ENCODE measurements at places on chromosomes 1 and 21.

DNA sequence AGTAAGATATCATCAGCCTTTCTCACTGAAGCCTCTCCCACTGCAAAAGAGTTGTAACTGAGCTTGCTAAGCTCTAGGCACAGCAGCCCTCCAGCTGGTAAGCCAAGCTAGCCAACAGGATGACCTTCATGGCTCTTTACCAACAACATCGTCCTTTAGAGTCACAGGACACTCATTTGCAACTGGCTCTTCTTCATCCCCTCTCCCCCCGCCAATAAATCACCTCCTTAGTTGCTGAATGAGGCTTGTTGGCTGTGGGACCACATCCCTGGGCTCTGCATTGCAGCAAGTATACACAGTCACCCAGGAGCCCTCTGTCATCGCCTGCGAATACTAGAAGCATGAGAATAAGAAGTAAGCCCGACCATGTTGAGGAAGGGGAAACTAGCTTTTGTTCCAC is 16.0 kb upstream of the ZNF697 start:
- DNase-seq = no peak

DNA sequence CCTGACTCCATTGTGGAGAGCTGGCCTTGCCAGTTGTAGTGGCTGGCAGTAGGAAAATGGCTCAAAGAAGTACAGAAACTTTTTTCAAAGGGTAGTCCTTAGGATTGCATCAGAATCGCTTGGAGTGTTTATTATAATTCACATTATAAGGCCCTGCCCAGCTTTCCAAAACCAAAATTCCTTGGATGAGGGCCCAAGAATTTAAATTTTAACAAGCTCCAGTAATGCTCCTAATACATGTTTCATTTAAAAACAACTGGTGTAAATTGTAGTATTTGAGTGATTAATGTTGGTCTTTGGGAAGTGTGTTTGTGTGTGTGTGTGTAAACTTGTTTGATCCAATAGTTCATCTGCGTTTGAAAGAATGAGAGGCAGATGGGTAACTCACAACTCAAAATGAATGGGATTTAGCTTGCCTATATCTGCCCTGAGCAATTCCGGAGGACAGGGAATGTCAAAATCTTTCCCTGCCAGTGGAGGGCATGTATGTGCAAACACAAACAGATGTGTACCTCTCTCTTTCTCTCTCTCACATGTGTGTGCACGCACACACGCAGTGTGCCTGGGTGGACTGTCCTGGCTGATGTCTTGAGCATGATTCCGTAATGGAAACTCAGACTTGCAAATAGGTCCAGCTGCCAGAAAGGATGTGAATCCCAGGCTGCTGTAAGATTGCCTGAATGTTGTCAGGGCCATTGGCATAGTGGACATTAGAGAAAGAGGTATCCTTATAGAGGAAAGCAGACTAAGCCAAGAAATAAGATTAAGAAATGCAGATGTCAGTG is 293.1 kb downstream of the LMX1A start:
- DNase-seq = no peak

GRCh38 chr1:73042403-73042802 is 760.1 kb upstream of the NEGR1 start:
- DNase-seq = no peak

GRCh38 chr1:52567943-52568342 is 15.1 kb upstream of the TUT4 start:
- no peak for DNase-seq

GRCh38 chr1:114609826-114610225 is 28.4 kb upstream of the BCAS2 start:
- peak; percentile 74 for DNase-seq

- no peak for DNase-seq
These were observed 187.5 kb upstream of the C21orf91 start for GRCh38 chr21:18006691-18007090.

- DNase-seq = no peak
These were observed 25.7 kb downstream of the C21orf91 start for GRCh38 chr21:17793246-17794123.

- no peak for DNase-seq
These were observed 165.8 kb upstream of the JUN start for GRCh38 chr1:58949551-58950220.

- DNase-seq = no peak
These were observed 29.1 kb downstream of the C1orf198 start for GRCh38 chr1:230839173-230839572.

- no peak for DNase-seq
These were observed 16.4 kb upstream of the MAPKAPK2 start for GRCh38 chr1:206668351-206668750.

GRCh38 chr1:43743206-43743605 is 35.9 kb downstream of the ST3GAL3 start:
- DNase-seq = no peak

DNA sequence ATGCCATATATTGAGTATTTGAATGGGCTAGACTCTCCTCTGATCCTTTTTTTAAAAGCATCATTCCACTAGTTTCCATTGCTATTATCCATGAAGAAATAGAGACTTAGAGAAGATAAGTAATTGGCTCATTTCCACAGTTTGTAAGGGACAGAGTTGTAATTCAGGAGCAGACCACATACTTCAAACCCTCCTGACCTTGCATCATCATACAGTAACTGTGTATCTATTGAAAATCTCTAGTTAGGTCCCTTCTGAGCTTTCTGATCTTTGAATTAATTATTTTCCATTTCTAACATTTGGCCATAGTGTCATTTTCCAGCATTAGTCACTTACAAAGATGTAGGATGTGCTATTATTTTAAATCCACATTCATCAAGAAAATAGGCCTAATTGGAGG is 386.5 kb upstream of the ST6GALNAC5 start:
- DNase-seq = no peak

DNA sequence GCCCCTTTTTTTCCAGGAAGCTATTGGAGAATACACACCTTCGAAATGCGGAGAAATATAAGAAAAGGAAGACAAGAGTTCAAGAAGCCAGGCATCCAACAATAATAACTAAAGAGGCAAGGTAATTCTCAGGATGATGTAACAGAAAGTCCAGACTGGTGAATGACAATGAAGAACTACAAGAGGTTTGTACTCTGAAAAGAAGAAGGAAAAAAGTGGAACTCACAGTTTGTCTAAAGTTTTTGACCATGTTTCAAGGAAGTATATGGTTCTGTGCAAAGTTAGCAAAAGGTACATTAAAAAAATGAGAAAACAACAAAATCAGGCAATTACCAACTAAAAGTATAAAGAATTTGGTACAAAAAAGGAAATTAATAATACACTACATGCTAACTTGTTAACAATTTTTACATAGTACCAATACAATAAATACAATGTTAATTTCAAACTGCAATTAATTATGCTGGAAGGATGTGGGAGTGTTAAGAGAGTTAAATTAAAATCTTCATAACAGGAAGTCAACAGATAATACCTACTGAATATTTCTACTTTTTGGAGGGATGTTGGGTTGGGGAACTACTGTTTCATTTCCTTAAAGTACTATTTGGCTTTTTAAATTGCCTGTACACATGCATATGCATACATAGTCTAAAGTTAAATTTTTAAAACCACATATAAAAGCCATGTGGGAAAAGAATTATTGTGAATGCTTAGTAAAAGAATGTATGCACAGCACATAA is 12.9 kb upstream of the CD55 start:
- DNase-seq = no peak

DNA sequence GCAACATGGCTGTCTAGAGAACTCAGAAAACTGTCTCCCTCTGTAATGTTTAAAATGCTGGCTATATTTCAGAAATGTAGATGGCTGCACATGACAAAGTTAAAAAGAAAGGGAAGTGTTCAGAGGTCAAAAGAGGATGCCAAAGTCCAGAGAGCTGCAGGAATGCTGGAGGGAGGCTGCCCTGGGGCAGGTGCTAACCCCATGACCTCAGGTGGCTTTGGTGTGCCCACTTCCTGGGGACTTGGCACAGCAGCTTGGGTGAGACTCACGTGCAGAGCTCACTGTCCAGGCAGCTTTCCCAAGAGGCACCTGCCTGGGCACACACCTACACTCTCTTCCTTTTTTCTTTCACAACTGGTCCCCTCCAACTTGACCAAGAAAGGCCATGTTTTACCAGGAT is 256.4 kb downstream of the KCNJ6 start:
- no peak for DNase-seq

- DNase-seq = peak; percentile 3
These were observed 69.9 kb downstream of the RRAGC start for GRCh38 chr1:38789498-38790169.

- no peak for DNase-seq
These were observed 174.5 kb upstream of the RUNX1 start for GRCh38 chr21:35223480-35224156.

DNA sequence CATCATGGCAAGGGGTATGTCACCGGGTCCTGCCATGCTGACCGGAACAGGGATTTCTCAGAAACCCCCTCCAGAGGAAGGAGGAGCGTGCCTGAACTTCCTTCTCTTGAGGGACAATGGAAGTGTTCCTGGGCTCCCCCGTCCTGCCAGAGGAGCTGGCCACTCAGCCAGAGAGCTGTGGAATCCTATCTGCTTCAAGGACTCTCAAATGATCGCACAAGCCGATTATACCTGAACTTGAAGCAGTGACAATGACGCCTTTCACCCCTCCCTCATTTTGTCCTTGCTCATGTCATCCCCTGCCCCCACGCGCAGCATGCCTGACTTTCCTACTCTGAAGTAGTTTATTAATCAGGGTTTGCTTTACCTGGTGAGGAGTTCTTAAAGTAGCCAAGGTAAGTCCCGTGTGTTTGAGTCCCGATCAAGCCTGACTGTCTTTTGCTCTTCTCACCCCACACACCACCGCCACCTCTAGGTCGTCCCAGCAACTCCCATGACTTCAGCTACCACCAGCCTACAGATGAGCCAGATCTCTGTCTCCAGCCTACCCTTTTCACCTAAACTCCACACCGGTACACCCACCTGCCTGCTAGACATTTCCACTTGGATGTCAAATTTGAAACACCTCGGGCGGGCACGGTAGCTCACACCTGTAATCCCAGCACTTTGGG is 25.0 kb upstream of the PRELP start:
- DNase-seq = no peak

DNA sequence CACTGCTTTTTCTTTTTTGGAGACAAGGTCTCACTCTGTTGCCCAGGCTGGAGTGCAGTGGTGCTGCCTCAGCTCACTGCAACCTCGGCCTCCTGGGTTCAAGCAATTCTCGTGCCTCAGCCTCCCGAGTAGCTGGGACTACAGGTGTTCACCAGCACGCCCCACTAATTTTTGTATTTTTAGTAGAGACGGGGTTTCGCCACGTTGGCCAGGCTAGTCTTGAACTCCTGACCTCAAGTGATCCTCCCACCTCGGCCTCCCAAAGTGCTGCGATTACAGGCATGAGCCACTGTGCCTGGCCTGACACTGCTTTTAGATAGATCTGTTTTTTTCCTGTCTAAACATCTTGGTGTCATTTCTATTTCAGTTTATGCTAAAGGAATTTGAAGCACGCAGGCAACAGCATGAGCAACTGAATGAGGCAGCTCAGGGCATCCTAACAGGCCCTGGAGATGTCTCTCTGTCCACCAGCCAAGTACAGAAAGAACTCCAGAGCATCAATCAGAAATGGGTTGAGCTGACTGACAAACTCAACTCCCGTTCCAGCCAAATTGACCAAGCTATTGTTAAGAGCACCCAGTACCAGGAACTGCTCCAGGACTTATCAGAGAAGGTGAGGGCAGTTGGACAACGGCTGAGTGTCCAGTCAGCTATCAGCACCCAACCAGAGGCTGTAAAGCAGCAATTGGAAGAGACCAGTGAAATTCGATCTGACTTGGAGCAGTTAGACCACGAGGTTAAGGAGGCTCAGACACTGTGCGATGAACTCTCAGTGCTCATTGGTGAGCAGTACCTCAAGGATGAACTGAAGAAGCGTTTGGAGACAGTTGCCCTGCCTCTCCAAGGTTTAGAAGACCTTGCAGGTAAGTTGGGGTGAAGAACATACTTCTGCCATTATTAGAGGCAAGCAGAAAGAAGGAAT is 106.1 kb upstream of the BMP8A start:
- DNase-seq = no peak

DNA sequence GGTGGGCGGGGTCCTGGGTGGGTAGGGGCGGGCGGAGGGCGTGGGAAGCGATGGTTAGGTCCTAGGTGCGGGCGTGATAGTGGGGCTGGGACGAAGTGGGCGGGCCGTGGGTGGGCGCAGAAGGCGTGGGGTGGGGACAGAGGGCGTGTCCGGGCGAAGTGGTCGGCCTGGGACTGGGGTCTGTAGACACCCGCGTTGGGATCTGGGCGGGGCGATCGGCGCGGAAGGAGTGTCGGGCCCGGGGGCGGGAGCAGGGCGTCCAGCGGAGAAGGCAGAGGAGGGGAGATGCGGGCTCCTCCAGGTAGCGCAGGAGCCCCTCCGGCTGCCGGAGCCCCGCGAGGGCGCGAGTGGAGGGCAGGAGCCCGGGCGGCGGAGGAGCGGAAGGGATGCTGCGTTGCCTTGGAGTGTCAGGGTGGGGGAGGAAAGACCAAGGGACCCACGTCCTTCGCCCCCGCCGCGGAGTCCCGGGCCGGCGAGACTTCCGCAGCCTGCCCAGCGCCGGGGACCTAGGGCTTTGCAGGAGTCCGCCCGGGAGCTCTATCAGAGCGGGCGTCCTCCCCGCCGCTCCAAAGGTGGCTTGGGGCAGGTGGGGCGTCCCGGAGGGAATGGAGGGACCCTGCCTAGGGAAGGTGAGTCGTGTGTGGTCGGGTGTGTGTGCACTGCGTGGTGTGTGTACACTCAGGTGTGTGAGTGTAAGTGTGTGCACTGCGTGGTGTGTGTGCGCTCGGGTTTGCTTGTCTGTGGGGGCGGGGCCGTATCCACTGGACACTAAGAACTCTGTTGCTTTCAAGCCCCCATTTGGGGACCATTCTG is 27.0 kb upstream of the PRSS38 start:
- peak; percentile 37 for DNase-seq

- peak; percentile 68 for DNase-seq
These were observed 3.7 kb downstream of the FASLG start for GRCh38 chr1:172662464-172663109.

DNA sequence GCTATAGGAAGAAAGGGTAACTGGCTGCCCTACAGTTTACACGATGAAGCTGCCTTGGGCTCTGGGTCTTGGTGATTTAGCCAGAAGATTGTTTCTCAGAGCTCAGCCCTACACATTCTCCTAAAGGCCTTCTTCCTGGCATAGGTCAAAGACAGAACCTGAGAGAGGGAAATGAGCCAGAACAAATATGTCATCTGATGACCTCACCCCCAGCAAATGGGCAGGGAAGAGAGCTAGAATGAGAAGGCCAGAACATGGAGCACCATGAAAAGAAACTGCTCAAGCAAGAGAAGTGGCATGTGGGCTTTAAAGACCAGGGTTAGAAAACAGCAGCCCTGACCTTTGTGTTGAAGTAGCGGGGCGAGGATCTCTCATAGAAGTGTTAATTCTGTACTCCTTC is 5.5 kb upstream of the ILDR2 start:
- peak; percentile 42 for DNase-seq
